Stimulated activated CD8-positive, alpha-beta memory T cell treated with anti-CD3 and anti-CD28 coated beads, Interleukin-15, amount 100 ng/mL, for 4 hours (primary cell): ENCODE measurements at places on chromosomes 5 and 9.

DNA sequence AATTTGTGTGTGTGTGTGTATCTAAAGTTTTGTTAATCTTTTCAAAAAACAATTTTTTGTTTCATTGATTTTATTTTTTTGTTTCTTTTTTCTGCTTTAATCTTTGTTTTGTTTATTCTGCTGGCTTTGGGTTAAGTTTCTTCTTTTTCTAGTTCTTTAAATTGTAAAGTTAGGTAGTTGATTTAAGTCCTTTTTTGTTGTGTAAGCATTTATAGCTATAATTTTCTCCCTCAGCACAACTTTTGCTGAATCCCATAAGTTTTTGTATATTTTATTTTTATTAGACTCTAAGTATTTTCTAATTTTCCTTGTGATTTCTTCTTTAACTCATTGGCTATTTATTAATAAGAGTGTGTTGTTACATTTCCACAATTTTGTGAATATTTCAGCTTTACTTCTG lies 34.9 kb downstream of the GABRA6 start:
- no peak for DNase-seq

- DNase-seq = no peak
Observed at GRCh38 chr5:173823721-173824567, 64.2 kb upstream of the CPEB4 start.

DNA sequence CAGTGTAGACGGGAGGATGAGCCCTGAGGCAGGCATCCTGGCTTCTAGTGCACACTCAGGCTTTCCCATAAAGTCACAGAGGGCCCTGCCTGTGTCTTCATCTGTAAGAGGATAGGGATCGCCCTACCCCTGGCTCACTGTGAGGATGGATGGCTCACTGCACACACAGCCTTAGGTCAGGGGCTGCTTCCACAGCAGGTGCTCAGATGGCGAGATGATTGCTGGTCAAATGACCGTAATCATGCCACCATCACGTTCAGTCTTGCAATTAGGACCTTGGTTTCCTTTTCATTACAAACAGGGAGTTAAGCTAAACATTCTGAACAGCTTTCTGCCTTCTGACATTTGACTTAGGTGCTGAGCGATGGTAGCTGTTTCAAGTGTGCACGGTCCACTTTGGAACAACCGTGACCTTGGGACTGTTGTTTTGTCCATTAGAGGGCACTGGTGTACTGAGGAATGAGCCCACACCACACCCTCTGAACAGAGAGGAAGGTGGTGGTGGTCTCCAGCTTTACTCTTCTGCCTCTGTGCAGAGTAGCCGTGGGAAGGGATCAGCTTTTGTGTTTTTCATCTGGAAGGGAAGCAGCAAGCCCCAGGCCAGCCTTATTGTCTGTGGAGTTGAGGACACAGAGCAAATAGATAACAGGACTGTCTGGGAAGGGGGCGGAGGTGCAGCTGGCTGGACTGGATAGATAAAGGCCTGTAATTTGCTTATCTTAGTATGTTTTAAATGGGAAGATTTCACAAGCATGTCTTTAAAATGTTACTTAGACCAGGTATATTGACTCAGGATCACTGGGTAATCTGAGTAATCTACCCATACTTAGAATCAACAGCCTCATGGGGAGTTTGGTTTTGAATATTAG lies 183.1 kb downstream of the TRIO start:
- DNase-seq = no peak

DNA sequence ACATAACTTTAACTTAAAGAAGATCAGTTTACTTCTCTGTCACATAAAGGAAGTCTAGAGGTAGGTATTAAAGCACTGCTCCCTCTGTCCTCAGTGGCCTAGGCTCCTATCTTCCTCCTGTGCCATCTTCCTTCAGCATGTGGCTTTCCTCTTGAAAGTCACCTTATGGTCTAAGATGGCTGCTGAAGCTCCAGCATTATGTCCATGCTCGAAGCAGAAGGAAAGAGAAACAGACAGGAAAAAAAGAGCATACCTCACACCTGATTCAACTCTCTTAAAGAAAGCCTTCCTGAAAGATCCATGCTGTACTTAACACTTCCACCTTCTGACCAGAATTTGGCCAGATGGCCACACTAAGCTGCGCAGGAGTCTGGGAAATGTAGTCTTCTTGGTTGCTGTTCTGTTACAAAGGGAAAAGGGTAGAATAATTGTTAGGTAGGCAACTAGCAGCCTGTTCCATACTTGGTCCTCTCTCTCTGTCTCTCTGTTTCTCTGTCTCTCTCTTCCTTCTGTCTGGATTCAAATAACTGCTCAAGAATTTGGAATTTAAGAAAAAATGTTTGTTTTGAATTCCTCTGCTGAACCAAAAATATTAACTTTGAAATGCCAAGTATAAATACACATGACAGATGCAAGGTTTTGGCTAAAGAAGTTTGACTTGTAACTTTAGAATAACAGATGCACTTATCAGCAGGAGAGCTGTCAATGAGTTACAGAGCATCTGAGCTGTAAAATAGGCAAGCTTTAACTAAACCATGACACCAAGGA lies 16.0 kb downstream of the TMEM174 start:
- no peak for DNase-seq

- no peak for DNase-seq
Observed at GRCh38 chr5:58088941-58089340, 370.9 kb downstream of the PLK2 start.

DNA sequence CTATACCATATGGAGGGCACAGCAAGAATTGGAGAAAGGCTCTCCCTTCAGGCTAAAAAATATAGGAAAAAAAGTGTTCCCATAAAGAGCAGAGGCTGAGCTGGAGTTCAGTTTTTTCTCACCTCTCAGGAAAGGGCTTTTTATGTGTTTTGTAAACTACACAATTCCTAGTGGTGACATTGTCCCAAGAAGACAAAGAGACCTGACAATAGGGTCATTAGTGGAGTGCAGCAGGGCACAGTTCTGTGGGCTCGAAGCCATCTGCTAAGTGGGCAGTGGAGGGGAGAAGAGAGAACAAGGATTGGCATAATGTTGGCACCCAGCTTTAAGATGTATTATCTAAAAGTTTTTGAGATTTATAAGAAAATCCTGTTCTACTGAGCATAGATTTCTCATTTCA lies 162.5 kb downstream of the HCN1 start:
- no peak for DNase-seq

DNA sequence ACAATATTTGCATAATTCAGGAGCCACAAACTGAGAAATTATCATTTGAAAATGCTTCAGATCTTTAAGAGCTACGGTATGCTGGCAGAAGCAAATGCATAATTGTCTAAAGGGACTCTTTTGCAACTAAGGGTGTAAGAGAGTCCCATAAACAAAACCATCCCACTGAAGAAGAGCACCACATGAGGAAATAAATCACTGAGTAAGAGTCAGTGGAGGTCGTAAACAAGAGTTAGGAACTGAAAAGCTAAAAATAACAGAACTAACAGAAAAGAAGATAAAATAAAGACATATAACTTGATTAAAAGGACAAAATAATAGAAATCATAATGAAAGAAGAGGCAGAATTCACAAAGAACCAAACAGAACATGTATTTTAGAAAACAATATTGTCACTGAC lies 3.5 kb upstream of the SMC2 start:
- DNase-seq = no peak

- DNase-seq = no peak
Observed at GRCh38 chr5:79182141-79182540, 53.8 kb upstream of the JMY start.

DNA sequence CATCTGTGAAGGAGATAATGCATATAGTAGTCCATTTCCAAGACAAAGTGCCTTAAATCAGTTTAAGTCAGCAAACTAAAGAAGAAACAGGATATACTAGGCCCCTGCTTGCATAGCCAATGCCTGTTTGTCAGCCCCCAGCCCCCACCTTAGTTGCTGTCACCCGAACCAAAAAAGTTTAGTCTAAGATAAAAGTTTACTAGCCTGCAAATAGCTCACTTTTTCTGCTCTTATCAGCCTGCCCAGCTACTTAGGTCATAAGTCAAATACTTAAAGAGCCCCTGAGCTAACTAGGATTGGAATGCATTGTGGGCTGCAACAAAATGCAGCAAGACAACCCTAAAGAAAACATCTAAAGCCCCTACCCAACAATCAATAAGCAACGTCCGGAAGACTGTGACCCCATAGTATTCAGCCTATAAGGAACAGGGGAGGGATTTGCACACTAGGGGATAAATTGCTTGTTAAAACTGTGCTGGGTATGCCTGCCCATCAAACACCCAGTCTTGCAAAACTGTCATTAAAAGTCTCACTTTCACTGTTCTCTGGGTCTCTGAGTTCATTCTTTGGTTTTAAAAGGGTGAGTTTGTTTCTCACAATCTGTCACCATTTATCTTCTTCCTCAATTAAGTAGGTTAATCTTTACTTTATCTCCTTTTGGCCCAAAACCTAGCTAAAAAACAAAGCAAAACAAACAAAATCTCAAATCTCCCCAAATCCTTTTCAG lies 92.4 kb upstream of the CEP78 start:
- DNase-seq = no peak

- DNase-seq = no peak
Observed at GRCh38 chr5:25339541-25339940, 694.8 kb upstream of the CDH10 start.

DNA sequence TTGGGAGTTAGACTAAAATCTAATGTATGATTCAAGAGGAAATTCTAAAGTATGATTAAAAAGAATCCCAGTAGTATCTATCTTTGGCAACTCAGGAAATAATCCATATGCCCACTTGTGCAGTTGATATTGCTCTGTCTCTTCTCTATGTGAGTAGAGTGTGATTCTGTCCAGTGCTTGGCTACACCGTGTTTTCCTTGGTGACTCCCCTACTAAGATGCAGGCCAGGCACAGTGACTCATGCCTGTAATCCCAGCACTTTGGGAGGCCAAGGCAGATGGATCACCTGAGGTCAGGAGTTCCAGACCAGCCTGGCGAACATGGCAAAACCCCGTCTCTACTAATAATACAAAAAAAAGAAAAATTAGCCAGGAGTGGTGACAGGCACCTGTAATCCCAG lies 495.4 kb downstream of the MAT2B start:
- DNase-seq = no peak

DNA sequence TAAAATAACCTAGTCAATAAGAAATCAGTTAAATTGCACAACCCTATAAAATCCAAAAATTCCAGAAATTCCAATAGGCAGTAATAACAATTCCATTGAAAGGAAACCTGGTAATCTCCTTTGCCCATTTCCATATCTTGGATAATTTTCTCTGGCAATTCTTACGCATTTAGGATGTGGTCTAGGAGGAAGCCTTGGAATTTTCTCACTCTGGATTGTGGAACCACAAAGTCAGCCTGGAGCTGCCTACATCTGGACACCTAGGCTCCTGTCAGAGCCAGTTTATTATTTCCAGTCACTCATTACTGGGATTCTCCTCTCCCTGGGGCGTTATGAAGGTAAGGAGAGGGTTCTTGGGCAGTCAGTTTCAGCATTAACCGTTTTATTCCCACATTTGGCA lies 40.3 kb upstream of the GNE start:
- no peak for DNase-seq

DNA sequence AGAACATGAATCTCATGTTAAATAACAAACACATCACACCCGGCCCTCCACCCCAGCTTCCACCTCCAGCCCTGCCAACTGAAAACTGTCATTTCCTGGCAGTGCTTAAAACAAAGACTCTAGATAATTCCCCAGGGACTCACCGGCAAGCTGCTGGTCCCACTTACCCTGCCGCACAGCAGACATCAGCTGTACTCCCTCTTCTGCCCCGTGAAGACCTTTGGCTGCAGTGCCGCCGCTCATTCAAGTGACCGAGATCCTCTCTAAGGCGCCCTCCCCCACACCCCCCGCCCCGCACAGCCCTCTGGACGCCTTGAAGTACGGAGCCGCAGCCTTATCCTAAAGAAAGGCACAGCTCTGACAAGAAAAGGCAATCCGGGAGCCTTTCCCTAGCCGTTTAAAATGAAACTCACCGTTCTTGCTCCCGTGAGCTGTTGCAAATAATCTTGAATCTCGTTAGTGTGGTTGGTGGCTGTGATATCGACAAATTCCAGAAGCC lies 434 bp downstream of the GLRX start:
- DNase-seq = no peak

DNA sequence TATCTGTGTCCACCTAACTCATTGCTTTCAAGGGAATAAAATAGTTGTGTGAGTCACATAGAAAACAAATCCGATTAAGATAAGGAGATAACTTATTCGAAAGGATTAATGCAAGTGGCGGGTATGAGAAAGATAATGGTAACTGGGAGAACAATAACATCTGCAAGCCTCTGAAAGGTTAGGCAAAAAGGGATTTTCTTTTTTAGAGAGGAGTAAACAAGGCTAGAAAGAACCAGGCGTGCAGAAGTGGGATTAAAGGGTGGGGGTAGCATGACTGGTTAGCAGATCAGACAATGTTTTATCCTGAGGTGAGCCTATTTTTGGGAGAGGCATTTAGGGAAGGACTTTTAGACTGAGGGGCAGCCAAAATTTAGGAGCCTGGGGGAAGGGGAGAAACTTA lies 34.7 kb upstream of the JMY start:
- no peak for DNase-seq

DNA sequence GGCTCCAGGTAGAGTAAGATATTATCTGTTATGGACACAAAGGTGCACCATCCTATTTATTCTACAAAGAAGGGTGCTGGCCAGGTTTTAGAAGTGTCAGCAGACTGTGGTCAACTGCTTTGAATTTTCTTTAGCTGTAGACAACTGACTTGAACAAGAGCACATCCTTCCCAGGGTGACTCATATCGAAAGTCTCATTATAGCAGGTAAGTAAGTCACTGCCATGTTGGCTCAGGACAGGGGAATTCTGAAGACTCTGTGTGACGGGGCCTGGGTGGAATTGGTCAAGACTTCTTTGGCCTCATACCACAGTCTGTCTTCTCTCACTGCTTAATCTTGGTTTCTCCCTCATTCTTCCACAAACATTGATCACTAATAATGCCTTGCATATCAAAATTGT lies 214.5 kb upstream of the CDH9 start:
- DNase-seq = no peak

- no peak for DNase-seq
Observed at GRCh38 chr5:75062925-75063531, 10.7 kb upstream of the GCNT4 start.

DNA sequence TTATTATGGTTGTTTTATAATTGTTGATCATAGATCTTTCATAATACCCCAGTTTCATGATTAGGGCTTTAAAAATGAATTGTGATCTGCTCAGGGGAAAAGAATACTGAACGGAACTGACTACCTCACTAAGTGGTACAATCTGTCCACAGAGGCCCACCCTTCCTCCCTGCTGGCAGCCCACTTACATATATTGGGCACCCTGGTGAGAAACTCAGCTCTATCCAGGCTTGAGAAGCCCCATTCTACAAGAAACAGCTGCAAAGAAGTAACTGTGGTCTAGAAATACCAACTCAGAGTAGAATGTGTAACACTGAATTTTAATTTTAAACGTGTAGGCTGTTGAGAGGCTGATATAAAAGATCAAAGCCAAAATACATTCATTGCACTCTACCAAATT lies 46.9 kb downstream of the TSSK1B start:
- no peak for DNase-seq

DNA sequence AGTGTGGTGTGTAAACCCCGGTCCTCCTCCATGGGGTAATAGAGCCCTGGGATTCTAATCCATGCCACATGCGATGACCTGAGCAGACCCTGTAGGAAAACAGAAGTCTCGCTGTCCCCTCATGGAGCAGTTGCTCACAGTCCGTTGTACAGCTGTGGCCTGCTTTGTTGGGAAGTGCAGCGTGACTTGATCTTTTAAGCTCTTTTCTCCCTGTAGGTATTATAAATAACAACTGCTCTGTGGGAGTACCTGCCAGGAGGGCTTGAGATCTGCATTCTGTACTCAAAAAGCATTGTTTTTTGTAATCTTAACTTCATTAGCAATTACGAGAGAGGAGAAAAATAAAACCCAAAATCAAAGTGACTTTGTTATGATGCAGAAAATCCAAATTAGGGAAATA lies 17.3 kb downstream of the MEGF10 start:
- no peak for DNase-seq
